ENCODE measurements at places on chromosomes 13 and 19.

- no peak for DNase-seq
These were observed 267.3 kb downstream of the RFC3 start for GRCh38 chr13:34085204-34085603.

DNA sequence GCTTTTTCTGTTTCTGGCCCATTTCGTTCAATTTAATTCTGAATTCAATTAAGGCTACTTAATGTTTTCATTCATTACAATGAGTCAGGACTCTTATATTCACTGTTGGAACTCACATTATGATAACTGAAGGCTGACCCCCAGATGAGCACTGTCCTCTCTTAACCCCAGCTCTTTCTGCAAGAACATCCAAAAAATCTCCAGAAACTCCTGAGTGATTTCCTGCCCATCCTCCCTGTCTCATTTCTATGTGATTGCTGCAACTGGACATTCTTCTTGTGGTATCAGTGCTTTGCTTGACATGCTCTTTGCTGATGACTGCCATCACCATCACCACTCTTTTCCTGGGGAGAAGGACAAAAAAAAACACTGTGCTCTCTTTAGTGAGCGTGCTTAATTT lies 240.3 kb downstream of the SPRY2 start:
- no peak for DNase-seq

DNA sequence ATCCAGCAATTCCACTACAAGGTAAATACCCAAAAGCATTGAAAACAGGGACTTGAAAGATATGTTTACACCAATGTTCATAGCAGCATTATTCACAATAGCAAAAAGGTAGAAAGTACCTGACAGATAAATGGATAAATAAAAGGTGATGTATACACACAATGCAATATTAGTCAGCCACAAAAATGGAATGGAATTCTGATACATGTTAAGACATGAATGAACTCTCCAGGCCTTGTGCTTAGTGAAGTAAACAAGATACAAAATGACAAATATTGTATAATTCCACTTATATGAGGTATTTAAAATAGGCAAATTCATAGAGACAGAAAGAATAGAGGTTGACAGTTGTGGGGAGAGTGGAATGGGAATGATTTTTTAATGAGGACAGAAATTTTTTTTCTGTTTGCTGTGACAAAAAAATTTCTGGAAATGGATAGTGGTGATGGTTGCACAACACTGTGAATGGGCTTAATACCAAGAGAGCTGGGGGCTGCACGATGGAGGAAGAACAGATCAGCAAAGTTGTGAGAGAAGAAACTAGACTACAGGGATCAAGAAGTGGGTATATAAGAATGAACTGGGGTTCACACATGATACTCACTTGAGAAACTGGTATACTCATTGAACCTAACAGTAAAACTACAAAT lies 137.2 kb downstream of the MZT1 start:
- DNase-seq, result no peak

DNA sequence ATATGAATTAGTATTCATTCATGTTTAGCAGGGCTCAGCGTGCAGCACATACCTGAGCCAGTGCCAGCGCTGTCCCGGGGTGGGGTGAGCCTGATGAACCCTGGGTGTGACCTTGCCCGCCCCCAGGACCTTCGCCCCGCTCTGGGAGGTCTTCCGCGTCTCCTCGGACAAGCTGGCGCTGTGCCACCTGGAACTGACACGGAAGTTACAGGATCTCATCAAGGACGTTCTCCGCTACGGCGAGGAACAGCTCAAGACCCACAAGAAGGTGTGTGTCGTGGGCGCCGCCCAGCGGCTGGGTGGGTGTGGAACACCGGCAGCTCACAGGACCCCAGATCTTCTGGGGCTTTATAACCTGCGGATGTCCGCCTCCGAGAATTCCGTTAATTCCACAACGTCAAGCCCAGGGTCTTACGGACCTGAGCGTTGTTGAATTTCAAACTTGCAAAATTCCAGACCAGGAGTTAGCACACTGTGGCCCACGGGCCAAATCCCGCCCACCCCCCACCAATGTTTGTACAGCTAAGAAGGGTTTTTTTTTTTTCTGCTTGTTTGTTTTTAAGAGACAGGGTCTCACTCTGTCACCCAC lies 15.4 kb downstream of the FCHO1 start:
- DNase-seq, result no peak
